Substantia nigra (tissue), 51 donors: ENCODE measurements at places on chromosomes 16 and 17.

- no peak for DNase-seq
Measured at GRCh38 chr17:62573480-62574117, 53.9 kb upstream of the MRC2 start.

- DNase-seq, result peak; percentile 53
Measured at GRCh38 chr17:17079761-17080160, 37.5 kb downstream of the MPRIP start.

GRCh38 chr17:48825446-48826381 lies 5.1 kb upstream of the CALCOCO2 start:
- DNase-seq, result no peak

DNA sequence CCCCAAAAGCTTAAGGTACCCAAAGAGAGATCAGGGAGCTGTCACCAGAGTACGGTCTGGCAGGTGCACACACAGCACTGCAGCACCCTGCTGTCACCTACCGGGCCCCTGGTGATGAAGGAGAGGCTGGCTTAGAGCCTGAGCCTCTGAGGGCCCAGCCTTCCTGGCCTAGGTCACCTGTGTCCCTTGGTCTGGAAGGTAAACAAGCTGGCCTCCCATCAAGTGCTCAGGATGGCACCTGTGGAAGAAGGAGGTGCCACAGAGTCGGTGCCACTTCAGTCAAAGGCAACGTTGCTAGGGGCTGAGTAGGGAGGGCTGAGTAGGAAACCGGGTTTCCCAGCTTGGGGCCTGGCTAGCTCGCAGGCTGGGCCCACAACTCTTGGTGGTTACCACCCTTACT lies 70.7 kb downstream of the COG7 start:
- no peak for DNase-seq

DNA sequence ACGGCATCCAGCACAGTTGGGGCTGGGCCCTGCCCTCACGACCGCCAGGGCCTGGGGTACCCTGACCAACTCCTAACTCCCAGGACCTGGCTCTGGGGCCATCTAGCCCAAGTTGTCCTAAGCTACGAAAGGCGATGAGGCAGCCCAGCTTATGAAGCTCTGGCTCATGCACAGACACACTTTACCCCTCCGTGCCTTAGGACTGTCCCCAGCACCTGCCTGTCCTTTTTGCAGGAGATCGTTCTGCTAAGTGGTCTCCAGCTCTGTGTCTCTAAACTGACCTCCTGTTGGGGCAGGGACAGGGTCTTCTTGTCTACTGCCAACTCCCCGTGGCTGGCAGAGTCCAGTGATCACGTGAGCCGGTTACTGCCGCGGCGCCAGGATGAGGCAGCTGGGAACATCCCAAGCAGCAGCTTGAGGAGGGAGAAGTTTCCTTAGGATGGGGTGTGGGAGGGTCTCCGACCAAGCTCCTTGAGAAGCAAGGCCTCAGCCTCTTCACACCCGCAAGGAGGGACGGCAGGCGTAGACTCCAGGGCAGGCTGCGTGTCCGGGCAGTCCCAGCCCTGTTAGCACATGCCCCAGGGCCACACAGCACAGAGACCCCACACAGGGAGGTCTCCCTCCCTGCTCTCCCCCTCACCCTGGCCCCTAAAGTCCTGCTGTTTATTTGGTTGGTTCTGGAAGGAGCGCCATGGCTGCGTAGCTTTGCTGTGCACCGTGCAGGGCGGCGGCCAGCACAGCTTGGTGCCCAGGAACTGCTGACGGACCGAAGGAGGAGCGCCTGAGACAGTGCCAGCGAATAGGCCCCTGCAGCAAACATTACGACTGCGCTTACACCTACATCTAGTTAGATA lies 16.4 kb upstream of the METRNL start:
- no peak for DNase-seq
